Activated CD8-positive, alpha-beta memory T cell treated with anti-CD3 and anti-CD28 coated beads, Interleukin-2, amount 50 U/mL, for 4 hours (primary cell): ENCODE measurements at places on chromosomes 3 and 15.

- no peak for DNase-seq
Measured at GRCh38 chr3:190560013-190560895, 46.4 kb downstream of the IL1RAP start.

- no peak for DNase-seq
Measured at GRCh38 chr3:128482175-128482574, 10.8 kb downstream of the GATA2 start.

DNA sequence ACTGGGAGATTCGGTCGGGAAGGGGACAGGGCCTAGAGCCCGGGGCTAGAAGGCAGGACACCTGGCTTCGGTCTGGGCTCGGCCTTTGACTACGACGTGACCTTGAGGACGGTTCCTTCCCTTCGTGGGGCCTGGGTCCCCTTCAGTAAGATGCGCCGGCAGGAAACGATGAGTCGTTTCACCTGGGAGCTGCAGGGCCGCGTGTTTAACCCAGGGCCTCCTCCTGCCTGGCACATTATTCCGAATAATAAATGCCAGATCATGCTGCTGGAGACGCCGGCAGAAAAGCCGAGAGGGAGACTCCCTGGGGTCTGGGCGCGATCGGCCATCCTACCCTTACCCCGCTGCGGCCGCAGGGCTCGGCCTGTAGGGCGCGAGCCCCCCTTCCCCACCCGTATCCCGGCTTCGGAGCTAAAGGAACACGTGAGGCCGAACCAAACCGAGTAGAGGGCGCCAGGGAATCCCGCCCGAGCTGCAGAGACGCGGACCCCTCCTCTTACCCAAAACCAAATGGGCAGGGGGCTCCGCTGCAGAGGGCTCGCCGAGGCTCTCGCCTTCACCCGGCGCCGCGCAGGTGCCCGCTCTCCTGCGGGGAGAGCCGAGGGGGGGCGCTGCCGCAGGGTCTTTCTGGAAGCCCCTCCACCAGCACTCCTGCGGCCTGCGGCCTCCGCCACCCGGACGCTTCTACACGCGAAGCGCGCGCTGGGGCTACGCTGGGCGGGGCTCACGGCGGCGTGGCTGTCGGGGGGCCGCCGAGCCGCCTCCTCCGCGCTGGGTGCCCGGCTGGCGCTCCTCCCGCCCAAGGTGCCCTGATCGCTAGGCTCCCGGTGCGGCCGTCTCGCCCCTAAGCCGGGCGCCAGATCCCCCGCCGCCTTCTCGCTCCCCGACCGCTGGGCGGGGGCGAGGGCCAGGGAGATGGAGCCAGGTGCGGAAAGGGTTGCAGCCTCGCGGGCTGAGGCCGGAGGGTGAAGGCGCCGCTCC lies at the start of gene BDH1:
BDH1 (minus strand) TSS at position 688 of the 981 bp plus-strand sequence. CDS start 9,525 bp downstream, outside the sequence.
- DNase-seq = peak; percentile 66

GRCh38 chr3:170159459-170159858 lies 22.1 kb downstream of the PHC3 start:
- no peak for DNase-seq

DNA sequence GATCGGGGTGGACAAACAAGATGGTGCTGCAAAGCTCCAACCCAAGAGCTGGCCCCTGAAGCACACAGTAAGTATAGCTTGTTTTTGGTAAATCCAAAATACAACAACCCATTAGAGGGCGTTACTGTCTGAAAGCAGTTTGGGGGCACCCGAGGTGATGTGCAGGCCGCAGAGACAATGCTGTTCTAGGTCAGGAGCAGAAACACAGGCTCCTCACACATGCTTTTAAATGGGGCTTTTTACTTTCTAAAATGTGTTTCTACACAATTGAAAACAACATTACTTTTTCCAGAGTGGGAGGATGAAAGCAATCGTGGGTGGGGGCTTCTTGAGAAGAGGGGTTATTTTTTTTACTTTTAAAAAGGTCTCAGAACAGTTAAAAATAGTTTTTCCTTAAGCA lies 1029.3 kb upstream of the CFAP20DC start:
- DNase-seq = no peak

DNA sequence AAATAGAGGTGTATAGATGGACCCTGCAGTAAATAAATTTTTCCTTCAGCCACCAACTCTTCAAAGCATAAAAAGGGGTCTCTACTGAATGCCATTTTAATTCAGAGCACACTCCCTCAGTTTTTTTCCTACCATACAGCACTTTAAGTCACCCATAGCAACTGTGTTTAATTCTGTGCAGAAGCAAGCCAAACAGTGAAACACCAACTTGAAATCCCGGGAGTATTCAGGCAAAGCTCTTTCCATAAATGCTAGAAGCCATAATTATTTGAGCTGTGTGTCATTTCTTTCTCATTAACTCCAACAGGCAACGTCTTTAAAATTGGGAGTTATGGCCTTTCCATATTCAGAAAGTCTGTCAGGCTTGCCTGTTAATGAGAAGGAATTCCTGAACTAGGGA lies 562.1 kb downstream of the GRM7 start:
- DNase-seq = no peak

DNA sequence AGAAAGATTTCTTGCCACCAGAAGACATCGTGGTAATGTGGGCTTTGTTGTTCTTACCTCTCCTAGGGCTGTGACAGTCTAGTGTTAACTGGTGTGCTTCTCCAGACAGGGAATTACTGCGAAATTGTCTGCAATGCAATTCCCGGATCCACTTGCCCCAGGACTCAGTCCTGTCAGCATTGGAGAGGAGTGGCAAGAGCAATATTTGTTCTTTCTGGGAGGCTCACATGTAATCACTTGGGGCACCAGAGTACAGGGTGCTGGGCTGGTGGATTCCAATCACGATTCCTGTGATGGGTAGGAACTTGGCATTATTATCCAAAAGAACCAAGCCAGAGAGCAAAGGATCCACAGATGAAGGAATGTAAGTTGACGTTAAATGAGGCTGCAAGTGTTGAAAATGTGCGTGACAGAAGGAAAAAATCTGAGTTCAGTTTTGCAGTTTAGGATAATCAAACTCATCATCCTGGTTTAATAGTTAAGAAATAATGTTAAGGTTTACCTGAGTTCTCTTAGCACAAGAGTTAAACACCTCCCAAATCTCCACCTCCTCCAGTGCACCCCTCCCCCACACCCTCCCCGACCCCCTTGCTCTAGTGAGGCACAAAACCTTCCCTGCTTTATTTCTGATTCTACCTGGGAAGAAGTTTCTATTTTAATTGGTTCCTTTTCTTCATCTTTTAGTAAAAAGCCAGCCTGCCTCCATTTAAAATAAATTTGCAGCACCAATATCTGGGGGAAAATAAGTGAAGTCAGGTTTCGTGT lies 79.2 kb downstream of the GMPS start:
- DNase-seq = no peak

DNA sequence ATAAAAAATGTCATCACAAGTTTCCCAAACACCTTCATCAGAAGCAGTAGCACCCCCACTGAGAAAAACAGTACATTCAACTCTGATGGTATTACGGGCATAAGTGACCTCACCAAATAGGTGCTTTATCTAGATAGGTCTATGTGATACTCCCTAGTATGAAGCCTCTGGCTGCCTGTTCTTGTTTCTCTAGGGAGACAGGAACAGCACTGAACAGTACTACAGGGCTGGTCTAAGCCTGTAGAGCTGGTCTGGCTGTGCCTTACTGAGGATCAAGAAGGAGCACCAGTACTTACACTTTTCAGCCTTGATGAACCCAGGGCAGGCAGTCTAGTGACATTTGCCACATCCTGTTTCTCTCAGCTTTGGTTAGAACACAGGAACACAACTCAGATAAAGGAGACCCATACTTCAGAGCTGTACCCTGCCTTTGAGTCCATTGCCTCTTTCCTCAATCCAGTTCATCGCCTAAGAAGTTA lies 35.9 kb downstream of the OXNAD1 start:
- DNase-seq = peak; percentile 43

DNA sequence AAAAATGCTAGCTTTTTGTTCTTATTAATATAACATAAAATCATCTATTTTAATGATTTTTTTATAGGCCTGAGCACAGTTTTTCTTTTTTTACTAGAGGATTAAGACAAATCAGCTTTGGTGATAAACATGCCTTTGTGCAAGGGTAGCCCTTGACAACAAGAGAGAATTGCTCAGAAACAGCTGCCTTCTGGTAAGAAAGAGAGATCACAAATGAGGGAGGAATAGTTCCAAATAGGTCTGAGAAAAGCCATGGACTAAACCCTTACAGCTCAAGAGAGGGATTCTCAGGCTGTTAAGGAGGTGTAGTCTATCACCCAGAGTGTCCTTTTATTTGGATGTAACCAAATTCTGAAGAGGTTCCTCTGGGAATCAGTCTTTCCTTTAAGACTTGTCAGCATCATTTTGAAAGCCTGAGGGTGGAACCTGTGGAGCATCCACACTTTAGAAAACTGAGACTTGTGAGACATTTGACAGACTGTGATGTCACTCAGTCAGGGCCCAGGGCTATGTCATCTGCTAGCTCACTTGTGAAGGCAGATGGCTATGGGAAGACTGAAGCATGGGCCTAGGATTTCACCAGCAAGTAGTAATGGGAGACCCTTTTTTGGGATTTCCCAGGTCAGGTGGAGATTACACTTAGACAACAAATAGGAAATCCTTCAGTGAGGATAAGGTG lies 102.9 kb upstream of the KCNAB1 start:
- no peak for DNase-seq

DNA sequence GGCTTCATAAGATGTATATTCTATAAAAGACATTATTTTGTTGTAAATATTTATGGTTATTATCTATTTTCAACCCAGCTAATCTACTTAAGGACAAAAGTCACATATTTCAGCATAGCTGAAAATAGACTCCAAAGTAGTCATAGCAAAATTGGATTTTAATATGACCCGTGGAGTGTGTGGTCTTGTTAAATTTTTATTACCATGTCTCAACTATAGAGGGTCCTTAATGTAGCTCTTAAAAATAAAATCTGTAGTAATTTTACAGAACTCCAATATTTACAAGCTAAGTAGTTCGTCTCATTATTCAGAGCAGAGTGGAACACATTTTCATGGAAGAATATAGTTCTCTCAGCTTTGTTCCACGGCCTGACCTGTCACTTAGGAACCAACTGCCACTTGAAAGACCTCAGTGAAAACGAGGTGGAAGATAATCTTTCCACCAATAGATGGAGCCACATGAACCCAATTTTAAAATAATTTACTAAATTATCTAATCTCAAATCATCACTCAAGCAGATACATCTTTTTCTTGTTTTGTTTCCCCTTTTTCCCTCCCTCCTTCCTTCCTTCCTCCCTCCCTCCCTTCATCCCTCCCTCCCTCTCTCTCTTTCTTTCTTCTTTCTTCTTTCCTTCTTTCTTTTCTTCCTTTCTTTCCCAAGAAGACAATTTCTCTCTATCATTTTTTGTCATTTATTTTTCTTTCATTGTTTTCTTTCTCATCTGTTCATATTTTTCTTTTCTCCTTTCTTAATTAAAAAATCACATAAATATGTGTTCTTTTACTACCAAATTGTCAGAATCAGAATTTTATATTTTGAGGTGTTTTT lies 97.2 kb downstream of the CLDN1 start:
- no peak for DNase-seq

DNA sequence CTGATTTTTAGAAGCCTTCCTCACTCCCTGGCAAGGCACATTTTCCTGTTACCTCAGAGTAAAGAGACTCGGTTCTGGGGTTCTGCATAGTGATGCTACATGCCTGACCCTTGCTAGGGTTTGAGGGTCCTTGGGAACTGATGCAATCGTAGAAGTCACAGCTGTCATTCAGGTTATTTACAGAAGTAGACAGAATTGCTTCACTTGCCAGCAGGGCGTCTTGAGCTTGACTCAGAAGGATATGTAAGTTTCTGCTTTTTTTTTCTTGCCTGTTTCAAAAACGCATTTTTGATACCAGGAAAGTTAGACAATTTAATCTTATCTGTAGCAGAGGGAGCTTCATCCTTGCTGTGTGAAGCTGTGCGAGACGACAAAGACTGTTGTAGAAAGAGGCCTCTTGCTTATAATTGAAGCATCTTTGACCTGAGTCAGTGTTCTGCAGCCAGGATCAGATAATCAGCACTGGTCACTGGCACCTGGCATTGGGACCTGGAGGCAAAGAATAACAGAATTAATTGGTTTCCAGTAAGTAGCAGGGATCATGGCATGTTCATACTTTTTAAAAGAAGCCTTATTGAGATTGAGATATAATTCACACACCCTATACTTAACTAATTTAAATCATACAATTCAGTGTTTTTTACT lies 24.8 kb downstream of the CACNA1D start:
- no peak for DNase-seq

DNA sequence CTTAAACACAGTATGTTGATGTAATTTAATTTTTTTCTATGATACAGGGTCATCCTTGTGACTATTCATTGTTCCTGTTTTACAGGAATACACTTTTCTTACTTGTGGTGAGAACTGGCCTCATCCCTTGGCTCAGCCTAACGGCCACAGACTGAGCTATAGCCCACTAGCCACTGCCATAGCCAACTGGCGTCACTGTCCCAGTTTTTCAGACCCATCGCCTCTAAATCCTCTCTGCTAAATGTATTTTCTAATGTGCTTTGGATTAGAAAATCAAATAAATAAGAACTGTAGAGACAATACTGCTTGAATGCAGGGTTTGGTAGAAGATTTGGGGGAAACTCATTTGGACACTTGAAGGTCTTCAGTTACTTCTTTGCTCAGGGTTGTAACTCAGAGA lies 113.1 kb downstream of the TIGIT start:
- no peak for DNase-seq

DNA sequence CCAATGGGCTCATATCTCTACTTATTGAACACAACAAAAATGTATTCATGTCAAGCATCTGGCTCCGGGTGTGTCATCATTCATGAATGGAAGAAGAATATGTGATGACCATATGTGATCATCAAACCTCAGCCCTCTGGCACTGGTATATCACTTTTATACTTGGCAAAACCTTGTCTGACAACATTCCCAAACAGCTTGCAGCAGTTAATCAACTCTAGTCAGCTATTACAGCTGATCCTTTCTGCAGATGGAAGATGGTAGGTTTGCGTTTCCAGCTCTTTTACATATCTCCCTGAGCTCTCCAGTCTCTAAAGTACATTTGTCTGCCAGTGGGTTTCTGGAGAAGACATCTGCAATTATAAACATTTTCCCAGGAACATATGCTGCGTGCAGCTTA lies 6.6 kb downstream of the PLSCR5 start:
- no peak for DNase-seq

DNA sequence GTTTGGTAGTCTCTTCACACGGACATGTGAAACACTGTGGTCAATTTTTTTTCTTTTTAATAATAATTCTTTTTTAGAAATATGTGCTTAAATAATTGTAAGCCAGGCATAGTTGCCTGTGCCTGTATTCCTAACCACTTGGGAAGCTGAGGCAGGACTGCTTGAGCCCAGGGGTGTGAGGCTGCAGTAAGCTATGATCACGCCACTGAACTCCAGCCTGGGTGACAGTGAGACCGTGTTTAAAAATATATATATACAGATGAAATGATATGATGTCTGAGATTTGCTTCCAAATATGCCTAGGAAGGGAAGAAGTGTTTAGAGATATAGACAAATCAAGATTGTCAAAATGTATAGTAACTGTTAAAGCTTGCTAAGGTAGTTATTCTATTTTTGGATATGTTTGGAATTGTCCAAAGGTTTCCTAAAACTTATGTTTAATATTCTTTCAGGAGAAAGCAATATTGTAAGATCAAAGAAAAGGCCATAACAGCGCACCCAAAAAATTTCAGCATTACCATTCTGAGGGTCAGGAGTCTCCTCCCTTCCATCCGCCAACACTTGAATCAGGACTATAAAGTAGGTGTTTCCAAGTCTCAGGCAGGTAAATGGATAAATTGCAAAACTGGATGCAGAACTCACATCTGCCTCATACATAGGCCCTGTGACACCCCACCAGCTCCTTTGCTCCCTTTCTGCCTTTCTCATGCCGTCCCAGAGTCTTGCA lies 532 bp upstream of the SELENOT start:
- no peak for DNase-seq
